ENCODE measurements at places on chromosomes 3 and 15.

- DNase-seq, result no peak
Observed at GRCh38 chr15:81072551-81072950, 61.5 kb upstream of the CFAP161 start.

DNA sequence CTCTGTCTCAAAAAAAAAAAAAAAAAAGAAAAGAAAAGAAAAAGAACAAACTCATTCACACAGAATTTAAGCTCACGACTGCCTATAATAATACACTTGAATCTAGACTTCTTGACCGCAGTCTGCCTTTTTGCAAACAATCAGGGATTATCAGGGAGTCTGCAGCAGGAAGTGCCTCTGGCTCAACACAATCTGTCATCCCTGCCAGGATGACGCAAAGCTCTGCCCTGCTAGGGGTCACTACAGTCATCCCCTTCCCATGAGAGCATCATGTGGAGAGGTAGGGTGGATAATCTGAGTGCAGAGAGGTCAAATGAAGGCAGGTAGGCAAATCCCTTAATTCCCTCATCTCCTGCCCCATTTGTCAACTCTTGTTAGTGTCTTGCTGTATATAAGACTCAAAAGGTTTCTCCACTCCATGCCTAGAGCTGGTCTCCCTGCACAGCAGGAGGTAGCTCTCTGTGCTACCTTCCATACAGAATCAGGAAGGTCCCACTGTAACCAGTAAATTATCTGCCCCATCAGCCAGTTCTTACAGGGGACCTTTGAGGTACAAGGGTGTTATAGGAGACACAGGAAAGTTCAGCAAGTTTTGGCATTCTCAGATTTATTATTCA lies 4.2 kb downstream of the UBAP1L start:
- DNase-seq, result no peak

DNA sequence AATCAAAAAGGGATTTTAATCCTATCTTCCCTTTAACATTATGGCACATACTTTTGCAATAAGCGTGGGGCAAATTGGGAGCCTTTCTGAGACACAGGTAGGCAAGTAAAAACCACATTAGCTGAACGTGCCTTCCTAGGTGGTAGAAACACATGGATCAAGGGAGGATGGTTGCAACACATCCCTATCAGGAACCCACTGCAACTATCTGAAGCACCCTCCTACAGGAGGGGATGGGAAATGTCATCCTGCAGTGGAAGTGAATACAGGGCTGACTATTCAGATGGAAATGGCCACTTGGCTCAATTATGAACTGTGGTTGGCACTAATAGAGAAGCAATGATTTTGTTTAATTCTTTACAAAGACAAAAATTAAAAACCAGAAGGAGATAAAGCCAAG lies 826.3 kb downstream of the FHIT start:
- no peak for DNase-seq

DNA sequence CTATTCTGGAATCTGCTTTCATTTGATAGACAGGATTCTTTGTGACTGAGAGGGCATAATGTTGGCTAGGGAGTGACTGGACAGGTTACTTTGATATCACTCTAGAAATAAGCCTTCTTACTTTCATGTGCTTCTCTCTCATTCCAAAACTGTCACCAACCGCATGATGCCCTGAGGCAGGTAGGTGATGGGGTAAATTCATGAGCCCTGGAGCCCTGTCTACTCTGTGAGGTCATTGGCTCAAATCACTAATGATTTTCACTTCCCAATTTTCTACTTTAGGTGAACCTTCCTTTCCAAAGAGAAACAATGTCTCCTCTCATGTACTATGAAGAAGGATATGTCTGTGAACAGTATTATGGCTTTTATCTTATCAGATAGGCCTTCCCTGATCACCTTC lies 596.7 kb downstream of the TUSC7 start:
- DNase-seq, result no peak

DNA sequence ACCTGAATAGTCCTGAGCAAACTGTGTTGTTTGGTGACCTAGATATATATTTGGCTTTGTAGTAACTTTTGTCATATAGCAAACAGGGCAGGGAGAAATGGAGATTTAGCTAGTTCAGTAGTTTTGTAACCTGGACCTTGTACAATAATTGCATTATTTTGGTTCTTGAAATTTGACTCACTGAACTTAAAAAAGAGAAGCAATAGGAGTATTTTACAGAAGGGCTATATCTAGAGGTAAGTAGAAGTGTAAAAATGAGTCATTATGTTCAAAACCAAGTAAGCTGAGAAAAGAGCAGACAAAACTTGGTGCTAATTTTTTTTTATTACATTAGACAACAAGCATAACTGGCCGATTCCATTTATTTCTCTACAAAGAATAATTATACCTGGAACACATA lies 505.4 kb downstream of the ZIC1 start:
- DNase-seq, result no peak

GRCh38 chr3:99833617-99834205 lies 16.0 kb downstream of the CMSS1 start:
- no peak for DNase-seq

DNA sequence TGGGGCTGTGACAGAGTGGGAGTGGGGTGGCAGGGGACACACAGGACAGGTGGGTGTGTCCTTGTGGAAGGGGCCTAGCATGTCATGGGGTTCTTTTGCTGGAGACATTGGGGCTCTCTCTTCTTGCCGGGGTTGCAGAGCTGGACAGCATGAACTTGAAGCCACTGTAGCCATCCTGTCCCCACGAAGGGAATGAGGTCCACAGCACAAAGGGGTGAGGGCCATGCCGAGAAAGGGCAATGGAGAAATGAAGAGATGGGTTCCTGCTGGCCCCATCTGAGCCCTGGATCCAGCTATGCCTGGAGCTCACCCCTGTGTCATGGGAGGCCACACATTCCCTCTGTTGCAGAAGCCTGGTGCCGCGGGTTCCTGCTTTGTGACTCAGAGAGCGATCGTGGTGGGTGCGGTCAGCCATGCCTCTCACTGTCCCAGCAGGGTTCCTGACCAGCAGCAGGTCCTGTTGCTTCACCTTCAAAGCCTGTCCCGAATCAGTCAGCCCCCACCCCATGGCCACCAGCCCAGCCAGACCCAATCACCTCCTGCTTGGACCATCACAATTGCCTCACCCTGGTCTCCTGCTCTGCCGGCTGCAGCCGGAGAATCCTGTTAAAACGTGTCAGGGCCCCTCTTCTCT lies 50.0 kb downstream of the DNAJB8 start:
- peak; percentile 12 for DNase-seq
